RWPE1 (cell line): ENCODE measurements at places on chromosomes 4 and X.

GRCh38 chr4:159191989-159192388, 89.1 kb downstream of the RAPGEF2 start:
- DNase-seq = peak; percentile 8

DNA sequence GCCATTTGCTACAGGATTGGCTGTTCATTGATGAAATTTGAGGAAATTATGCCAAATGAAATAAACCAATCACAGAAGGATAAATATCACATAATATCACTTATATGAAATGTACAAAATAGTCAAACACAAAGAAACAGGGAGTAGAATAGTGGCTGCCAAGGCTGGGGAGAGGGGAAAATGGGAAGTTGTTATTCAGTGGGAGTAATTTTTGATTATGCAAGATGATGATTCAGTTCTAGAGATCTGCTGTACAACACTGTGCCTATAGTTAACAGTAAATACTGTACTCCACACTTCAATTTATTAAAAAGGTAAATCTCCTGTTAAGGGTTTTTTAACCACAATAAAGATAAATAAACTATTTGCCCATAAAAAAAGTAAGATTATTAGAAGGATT, 101.1 kb downstream of the TMA16 start:
- DNase-seq = no peak

DNA sequence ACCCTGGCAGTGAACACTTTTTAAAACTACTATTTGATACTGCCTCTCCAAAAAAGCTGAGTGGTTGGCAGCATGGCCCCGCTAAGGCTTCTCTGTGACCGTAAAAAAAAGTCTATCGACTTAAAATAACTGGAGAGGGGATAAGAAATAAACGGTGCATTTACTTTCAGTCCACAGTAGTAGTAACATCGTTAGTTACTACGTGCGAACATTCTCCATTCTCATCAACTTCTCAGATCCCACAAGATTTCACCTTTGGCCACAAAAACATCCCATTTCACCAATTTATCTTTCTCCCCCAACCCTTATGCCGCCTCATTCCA, 524 bp upstream of the EXOSC9 start:
- DNase-seq = no peak

- DNase-seq = no peak
Observed at GRCh38 chrX:13932416-13932815, 97.3 kb downstream of the GEMIN8 start.

DNA sequence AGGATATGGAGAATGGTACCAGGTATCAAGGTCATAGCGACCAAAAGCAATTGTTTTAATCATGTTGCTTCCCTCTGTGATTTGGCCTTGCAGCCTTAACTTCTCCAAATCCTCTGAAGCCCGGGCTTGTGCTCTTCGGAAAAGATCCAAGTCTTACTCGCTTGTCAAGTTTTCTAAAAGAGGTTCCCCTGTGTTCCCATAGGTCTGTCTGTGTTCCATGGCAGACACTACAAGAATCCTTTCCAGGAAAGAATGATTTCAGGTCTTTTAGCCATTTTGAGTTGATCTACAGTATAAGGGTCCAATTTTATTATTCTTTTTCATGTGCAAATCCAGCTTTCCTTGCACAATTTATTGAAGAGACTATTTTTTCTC, 710.6 kb upstream of the DIAPH2 start:
- no peak for DNase-seq

DNA sequence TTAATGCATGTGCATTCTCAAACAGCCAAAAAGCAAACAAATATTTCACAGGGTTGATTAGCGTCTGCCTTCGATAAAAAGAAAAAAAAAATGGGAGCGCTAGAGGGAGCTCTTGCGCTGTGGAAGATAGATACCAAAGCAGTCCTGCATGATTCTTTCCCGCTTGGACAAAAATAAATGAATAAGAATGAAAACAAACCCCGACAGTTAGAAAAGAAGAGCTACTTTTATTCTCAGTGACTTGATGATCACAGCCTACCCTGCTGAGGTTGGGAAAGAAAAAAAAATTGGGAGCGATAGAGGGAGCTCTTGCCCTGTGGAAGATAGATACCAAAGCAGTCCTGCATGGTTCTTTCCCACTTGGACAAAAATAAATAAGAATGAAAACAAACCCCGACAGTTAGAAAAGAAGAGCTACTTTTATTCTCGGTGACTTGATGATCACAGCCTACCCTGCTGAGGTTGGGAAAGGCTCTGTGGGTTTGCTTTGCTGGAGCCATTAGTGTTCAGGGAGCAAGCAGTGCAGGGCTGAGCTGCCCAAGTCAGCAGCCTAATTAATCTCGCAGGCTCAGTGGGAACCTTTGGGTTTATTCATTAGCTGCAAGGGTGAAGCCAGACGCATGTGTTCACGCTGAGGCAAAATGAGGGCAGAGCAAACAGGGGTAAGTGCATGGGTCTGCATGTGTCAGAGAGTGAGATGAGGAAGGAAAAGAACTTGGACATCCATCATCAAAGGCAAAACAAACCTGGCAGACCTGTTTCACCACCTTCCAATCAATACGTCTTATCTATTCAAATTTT, 249.3 kb upstream of the PRKX start:
- DNase-seq = no peak

- no peak for DNase-seq
Observed at GRCh38 chr4:76535603-76536372, 100.8 kb downstream of the SHROOM3 start.

GRCh38 chrX:93322110-93322509, 351.3 kb downstream of the NAP1L3 start:
- DNase-seq = no peak

- peak; percentile 25 for DNase-seq
Observed at GRCh38 chr4:24067367-24068193, 177.7 kb upstream of the PPARGC1A start.

DNA sequence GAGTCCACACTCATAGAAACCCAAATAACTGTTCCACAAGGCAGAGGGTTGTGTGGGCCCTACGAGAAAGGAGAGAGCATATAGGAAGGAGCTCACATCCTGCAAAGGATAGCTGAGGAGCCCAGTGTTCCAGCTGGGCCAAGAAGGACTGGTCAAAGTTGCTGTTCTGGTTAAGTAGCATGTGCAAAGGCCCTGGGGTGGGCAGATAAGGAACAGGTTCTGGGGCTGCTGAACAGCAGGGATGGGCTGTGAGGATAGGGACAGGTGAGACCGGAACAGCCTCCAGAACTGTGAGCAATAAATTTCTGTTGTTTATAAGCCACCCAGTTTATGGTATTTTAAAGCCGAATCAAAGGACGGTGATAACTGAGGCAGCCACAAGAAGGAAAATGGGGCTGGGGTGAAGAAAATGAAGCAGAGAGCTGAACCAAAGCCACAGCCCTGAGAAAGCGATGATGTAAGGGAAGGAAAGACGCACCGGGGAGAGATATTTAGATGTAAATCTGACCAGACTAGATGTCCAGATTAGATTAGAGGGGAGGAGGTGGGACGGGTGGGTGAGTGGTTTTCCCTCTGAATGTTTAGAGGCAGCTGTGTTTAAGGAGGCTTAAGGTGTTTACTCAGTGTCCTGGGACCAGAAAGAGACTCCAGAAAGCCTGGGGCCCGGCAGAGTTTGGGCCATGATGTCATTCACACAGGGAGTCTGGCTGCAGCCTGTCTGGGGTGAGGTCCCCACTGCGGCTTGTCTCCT, 180.8 kb upstream of the BCOR start:
- DNase-seq = no peak

DNA sequence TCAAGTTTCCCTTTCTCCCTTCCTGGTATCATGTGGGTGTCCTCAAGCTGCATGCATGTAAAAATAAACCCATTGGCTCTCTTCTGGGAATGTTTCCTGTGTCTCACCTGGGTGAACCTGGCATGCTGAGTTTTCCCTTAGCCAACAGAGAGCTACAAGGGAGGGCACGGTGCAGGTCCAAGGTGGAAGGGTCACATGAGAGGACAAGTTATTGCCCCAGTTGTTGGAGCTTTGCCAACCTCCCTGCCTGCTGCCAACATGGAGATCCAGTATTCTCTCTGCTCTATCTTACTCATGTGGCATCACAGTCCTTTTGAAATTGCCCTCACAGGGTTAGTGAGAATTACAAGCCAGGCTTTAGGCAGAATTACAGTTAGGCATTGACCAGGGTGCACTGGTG, 196.1 kb upstream of the GYPA start:
- DNase-seq = no peak

DNA sequence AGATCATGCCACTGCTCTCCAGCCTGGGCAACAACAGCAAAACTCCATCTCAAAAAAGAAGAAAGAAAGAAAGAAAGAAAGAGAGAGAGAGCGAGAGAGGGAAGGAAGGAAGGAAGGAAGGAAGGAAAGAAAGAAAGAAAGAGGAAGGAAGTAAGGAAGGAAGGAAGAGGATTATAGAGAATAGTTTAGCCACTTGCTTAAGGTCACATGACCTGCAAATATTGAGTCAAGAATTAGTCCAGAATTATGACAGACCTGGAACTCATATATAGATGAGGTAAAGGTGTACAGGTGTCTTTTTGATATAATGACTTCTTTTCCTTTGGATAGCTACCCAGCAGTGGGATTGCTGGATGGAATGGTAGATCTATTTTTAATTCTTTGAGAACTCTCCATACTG, 25.6 kb upstream of the ANTXR2 start:
- no peak for DNase-seq

DNA sequence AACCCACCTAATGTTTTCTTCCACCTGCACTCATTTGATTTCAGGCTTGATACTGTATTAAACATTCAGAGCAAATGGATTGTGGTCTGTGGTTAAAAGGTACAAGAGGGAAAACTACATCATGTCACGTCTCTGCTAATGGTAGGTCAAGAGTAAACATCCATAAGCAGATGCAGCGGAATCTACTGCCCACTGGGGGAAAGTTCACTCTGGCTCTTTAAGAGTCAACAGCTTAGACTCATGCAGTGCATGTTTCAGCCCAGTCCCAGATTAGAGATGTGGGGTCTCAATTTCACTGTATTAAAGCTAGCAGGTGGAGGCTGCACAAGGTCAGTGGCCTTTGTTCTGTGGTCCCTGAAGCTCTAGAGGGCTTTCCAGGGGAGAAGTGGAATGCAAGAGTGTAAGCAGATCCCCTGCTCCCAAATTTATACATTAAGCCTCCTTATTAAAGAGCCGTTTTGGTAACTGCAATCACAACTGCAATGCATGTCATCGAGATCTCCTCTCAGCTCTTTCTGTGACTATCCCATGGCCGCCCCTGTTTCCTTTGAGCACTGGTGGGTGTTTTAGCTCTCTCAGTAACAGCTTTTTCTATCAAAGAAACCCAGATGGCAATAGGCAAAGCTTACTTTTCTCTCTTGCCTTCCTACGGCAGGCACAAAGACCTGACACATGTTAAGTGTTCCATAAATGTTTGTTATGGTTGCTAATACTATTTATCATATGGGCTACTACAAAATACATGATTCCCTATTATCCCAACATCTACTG, 53.4 kb downstream of the LDB2 start:
- DNase-seq = no peak

- DNase-seq = no peak
Observed at GRCh38 chr4:76197971-76198410, 15.6 kb downstream of the SCARB2 start.

GRCh38 chrX:49230500-49231232, 2.5 kb downstream of the CACNA1F start:
- DNase-seq = peak; percentile 42

GRCh38 chr4:126776361-126776760, 856.4 kb upstream of the INTU start:
- DNase-seq = no peak

GRCh38 chr4:2096073-2096609, 37.0 kb downstream of the NAT8L start:
- DNase-seq = peak; percentile 9
